ENCODE measurements at places on chromosomes 5 and 9. TPM values are rescaled to one million over a fixed set of nuclear protein-coding genes. Genes with fewer than 3 reads are reported as not detected.

DNA sequence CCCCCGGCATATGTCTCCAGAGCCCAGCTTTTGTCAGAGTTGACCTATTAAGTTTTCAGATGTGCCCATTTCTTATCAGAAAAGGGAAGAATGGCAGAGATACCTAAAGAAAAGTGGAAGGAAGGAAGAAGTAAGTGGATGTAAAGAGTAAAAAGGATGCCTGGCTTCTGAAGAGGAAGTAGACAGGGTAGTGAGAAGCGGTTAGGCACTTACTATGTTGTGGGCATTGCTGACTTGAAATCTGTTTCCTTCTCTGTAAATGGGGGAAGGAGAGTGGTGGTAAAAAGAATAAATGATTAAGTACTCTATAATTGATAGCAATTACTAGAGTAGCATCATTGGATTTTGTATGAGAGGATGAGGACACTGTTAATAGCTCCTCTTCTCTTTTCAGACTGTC is 9.9 kb downstream of the ANP32B start:
- H3K4me1 ChIP-seq = peaks cover 20% of the 10 kb centered on the region
- no peak overlapping the region for H3K4me3 ChIP-seq
- no peak for DNase-seq
- H3K27me3 ChIP-seq = no peaks in the 10 kb centered on the region
- no peak overlapping the region for H3K27ac ChIP-seq

DNA sequence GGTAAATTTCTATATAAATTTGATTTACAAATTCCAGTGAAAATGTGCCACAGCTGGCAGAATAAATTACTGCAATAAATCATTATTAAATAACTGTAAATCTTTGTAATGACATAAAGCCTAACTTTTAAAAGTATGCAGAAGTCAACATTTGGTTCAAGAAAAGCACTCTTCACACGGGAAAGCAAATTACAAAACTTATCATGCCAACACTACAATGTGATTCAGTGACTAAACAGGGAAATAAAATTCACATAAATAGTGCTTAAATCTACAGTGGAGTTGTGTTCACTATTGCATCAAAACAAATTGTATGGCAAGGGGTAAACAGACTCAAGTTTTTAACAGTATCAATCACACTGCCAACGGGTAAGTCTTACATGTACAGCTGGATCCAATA is 117.2 kb downstream of the BNC2 start:
- no peak overlapping the region for H3K4me3 ChIP-seq
- H3K36me3 ChIP-seq = no peaks in the 10 kb centered on the region
- H3K27me3 ChIP-seq = peaks cover 12% of the 10 kb centered on the region
- H3K4me1 ChIP-seq = no peaks in the 10 kb centered on the region
- DNase-seq = no peak

- no peaks in the 10 kb centered on the region for H3K27me3 ChIP-seq
- H3K4me3 ChIP-seq = no peak overlapping the region
- H3K36me3 ChIP-seq = peaks cover 14% of the 10 kb centered on the region
Observed at GRCh38 chr9:109263358-109263757, 57.5 kb downstream of the EPB41L4B start.

- peaks cover 50% of the 10 kb centered on the region for H3K36me3 ChIP-seq
- no peak overlapping the region for H3K4me3 ChIP-seq
- DNase-seq = peak; percentile 46
- H3K4me1 ChIP-seq = no peaks in the 10 kb centered on the region
Observed at GRCh38 chr9:133403766-133404453, 13.9 kb downstream of the REXO4 start.

Gene ANKRA2
- total RNA-seq = 19.3 TPM

Gene ANKRD20A1
- total RNA-seq = 0.10 TPM

Measured in MCF 10A (cell line).